COR-L47 (cell line): ENCODE measurements at places on chromosomes 12 and 14.

DNA sequence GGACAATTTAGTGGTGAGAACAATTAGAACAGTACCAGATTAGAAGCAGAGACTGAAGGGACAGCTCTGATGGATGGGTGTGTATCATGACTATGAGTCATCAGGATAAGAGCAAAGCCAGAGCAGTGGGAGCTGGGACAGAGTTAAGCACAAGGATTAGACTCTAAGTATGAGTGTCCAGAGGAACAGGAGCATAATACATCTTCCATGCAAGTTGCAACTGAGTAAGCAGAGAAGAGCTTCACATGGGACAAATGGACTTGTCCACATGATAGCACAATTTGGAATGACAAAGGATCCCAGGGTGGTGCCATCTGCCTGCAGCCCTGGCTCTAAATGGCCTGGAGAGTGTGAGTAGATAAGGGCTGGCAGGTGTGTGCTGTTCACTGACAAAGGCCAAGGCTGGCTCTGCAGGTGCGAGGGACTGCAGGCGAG is 226.4 kb upstream of the CAND1 start:
- DNase-seq = peak; percentile 80

GRCh38 chr14:82070040-82070439 is 536.4 kb upstream of the SEL1L start:
- no peak for DNase-seq

DNA sequence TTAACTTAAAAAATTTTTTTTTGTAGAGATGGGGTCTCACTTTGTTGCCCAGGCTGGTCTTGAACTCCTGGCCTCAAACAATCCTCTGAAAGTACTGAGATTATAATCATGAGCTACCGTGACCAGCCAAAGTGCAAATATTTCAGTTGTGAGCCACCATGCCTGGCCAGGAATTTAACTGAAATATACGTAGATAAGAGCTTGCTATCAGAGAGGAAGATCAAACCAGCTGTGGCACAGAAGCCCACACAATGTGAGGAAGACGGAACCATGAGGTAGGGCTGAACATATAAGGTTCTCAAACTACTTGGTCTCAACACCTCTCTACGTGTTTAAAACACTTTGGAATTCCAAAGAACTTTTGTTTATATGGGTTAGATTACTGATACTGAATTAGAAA is 29.1 kb downstream of the ATG14 start:
- no peak for DNase-seq

DNA sequence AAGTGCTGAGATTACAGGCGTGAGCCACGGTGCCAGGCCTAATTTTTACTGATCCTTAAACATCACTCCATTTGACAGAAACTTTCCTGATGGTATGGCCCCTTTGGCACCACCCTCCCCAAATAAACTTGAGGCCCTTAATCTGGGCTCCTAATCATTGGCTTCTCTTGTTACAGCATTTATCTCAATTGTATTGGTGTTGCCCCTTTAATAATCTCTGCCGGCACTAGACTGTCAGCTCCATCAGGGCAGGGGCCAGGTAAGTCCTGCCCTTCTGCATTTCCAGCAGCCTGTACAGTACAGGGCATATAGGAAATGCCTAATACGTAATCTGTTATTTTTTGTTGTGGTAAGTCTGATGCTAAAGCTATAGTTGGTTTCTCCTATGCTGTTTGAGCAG is 1.2 kb upstream of the IFT81 start:
- no peak for DNase-seq

GRCh38 chr14:99192028-99192621 is 79.9 kb downstream of the BCL11B start:
- peak; percentile 37 for DNase-seq

DNA sequence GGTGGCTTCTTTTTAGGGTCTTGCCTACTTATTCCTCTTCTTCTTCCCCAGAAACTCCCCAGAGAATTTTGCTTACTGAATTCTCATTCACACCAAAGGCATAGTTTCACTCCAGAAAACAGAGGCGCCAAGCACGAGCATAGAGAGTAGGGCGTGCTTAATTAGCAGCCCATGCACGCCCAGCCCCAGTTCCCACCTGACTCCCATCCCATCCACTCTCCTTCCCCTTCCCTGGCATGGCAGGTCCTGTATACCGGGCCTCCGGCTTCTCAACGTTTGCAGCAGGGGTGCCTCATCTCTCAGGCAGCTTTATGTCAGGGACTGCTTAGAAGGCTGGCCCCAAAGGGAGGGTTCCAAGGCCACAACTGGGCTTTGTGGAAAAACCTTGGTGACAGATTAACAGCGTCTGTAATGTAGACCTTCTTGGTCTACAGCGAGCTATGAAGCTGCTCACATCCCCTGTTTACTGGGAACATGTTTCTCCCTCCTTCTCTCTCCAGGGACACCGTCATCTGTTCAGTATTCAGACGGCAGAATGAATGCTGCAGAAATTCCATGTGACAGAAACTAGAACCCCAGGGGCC is 62.7 kb downstream of the ACTN1 start:
- DNase-seq = no peak

- DNase-seq = peak; percentile 30
Measured at GRCh38 chr12:103279444-103279843, 216.3 kb downstream of the C12orf42 start.

- no peak for DNase-seq
Measured at GRCh38 chr12:113226696-113227568, 5.7 kb downstream of the TPCN1 start.

GRCh38 chr12:54991161-54991990 is 6.8 kb upstream of the TESPA1 start:
- DNase-seq = no peak
